Stimulated activated CD8-positive, alpha-beta memory T cell treated with anti-CD3 and anti-CD28 coated beads, Interleukin-4, amount 100 ng/mL, for 1 hour (primary cell): ENCODE measurements at places on chromosomes 6 and 20.

DNA sequence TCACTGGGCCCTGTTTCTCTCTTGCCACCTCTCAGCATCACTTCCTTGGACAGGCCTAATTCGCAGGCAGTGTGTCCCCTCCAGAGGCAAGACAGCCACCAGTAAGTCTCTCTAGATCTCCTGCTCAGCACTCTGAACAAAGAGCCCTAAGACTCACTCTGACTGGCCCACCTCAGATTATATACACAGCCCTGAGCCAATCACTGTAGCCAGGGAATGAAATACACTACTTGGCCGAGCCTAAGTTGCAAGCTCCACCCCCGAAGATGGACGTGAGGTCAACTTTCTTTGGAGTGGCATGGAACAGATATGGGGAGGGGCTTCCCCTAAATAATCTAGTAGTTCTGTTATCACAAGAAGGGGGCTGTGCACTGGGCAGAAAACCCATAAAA lies 4.1 kb downstream of the BPI start:
- no peak for DNase-seq

DNA sequence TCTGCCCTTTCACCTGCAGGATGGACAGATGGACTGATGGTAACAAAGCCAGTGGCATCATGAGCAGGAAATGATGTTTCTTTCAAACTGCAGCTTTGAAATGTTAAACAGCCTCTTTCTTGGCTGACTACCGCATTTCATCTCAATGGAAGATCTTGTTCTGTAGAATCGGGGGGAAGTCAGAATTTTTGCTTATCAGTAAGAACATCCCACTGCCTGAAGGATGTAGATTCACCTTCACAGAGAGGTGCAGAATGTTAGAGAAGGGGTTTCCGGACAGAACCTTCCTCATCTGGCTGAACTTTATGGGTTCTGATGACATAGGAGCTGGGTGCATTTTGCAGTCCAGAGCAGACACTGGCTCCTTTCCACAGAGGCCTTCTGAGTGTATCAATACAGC lies 32.7 kb downstream of the GGTLC1 start:
- DNase-seq, result no peak

DNA sequence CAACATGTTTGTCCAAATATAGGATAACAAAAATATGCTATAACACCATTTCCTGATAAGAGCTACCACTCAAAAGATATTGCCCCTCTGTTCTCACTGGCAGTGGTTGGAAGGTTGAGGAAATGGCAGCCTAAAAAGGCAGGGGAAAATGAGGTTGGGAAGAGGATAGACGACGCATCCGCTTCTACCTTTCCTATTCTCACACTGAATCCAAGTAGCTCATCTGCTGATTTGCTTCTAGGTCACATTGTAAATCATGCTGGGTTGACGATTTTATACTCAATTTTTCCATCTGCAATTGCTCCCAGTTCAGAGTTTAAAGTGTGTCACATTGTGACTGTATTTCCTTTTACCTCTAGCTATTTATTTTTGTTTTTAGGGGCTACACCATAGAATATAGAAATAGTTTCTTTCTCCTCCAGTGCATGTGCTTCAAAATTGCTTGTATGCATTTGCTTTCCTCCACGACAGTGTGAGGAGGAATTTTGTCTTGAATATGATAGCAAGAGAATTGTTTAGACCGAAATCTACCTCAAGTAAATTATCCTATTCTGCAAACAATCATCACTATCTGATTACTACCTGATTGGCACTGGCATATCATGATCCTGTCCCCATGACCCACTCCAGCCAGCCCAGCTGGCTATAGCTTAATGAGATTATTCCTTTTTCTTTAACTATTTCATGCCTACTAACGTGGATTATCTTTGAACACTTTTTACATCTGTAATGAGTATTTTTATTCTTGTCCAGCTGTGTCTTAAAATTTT lies 179.6 kb upstream of the RAB32 start:
- DNase-seq, result no peak

DNA sequence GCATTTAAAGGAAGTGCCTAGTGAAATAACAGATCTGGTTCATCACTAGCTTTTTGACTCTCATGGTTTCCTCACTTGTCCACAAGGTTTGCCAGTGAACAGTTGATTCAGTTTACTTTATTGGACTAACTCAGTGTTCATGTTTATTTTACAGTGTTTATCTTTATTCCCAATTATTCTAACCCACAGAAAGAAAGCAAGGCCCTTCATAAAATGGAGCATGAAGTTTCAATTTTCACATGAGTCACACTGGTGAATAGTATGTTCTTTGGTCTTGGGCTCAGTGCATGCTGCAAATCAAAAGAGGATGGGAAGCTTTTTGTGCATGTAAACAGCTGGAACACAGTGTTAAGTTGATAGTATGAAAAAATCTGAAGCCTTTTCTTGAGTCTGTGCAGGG lies 217.6 kb upstream of the HDDC2 start:
- DNase-seq, result no peak

DNA sequence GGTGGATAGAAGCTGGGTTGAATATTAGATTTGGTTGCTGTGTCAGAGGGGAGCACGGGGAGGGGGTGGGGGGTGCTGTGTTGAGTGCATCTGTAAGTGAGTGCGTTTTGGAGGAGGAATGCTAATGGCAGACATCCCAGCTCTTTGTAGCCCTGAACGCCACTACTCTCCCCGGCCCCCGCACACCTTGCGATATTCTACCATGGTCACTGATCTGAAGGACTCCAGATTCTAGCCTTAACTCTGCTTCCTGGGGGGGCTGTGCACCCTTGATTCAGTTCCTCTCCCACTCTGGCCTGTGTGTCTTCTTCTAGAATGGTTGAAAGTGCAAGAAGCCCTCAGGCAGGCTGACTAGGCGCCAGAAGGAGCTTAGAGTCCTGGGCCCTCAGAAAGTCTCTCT lies 7.1 kb downstream of the GLP1R start:
- no peak for DNase-seq

GRCh38 chr6:168508903-168509302 lies 67.9 kb downstream of the SMOC2 start:
- DNase-seq, result no peak

DNA sequence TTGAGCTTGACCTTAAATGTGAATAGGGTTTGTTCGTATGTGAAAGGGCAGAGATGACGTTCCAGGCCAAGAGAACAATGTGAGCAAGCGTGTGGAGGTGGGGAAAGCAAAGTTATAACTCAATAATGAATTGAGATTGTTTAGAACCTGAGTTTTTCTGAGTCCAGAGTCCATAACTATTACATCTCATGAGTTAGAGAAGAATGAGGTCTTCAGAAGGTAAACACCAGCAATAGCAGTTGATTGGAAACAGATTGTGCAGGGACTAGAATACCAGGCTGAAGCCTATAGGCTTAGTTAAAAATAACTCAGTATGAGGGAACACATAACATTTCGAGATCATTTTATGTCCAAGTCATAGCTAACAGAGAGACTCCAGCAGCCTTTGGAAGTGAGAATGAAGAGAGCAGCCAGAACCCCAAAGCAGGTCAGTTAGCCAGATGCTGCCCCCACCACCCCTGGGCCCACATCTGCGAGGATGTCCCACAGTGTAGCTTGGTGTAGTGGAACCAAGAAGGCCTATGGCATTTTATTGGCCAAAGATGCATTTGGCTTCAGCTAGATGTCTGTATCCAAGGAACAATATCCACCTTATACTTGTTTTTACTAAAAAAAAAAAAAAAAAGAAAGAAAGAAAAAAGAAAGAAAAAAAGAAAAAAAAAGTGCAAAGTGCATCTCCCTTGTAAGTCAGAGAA lies 121.7 kb downstream of the TNFRSF21 start:
- DNase-seq, result no peak

- DNase-seq, result no peak
Measured at GRCh38 chr6:159151266-159151855, 17.8 kb upstream of the FNDC1 start.

- no peak for DNase-seq
Measured at GRCh38 chr6:10612161-10612560, 82.3 kb downstream of the C6orf52 start.

DNA sequence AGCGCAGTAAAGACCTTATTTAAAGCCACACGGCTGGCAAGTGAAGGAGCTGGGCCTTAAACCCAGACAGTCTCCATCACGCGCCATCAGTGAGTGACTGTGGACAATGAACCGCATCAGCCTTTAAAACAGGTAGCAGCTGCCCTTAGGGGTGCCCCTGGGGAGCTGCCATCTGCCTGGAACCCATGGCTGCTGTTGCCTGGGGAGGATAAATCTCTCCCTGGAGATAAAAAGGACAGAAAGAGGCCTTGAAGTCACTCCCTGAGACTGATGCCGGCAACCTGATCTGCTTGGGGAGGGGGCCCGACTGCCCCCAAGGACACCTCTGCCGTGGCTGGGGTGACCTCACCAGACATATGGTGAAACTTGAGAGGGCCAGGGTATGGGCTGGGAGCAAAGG lies 73.5 kb downstream of the PREX1 start:
- no peak for DNase-seq

GRCh38 chr6:21199262-21199661 lies 394.3 kb upstream of the SOX4 start:
- DNase-seq, result no peak

DNA sequence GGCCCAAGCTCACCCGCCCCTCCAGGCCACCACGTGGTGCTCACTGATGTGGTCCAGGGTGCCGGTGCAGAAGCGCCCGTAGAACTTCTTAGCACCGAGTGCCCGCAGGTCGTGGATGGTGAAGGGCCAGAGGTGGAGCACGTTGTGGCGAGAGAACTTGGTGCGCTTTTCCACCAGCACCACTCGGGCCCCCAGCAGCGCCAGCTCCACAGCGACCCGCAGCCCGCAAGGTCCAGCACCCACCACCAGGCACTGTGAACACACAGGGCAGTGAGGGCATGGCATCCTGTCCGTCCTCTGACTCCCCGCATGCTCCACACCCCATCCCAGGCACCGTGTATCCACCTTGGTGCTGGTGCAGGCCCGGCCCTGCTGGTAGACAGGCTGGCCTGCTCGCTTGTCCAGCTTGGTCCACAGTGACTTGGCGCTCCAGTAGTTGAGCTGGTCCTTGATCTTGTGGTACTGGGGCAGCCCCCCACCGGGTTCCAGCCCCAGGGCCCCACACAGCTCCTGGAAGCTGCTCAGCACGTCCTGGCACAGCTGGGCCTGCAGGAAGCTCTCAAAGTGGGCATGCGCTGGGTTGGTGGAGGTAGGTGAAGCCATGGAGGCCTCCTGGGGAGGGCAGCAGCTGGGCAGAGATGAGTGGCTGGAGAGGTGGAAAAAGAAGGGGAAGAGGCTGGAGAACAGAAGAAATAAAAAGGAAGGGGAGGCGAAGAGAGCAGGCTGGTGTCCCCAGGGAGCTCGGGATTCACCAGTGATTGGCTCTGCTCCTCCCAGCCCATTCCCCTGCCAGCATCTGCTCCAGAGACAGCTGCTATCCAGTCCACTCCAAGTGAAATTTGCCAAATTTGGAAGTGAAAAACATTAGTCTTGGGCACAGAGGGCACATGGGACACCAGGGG lies 1.7 kb downstream of the MICAL1 start:
- DNase-seq, result no peak

- DNase-seq, result no peak
Measured at GRCh38 chr6:157405986-157406385, 25.0 kb downstream of the ZDHHC14 start.

GRCh38 chr6:16998461-16998860 lies 103.4 kb upstream of the STMND1 start:
- no peak for DNase-seq

DNA sequence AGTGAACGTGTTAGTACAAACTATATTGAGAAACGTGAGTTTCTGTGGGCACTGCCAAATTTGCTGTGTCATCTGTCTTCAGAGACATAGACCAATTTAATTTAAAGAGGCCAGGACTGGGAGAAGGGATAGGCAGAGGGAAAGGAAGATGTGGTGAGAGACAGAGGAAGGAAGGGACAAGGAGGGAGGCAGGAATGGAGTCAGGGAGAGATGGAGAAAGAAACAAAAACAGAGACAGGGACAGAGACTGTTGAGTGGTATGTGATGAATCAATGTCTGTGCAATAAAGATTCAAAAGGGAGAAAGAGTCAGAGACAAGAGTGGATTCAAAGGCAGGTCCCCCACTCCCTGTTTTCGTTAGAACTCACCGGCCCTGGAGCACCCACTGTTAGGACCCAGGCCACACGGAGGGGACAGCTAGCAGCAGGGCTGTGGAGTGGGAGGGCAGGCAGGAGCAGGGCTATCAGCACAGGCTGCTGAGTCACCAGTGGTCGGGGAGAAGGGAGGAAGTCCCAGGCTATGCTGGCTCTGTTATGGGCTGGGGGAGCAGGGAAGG lies 51.6 kb upstream of the CHD6 start:
- DNase-seq, result no peak

DNA sequence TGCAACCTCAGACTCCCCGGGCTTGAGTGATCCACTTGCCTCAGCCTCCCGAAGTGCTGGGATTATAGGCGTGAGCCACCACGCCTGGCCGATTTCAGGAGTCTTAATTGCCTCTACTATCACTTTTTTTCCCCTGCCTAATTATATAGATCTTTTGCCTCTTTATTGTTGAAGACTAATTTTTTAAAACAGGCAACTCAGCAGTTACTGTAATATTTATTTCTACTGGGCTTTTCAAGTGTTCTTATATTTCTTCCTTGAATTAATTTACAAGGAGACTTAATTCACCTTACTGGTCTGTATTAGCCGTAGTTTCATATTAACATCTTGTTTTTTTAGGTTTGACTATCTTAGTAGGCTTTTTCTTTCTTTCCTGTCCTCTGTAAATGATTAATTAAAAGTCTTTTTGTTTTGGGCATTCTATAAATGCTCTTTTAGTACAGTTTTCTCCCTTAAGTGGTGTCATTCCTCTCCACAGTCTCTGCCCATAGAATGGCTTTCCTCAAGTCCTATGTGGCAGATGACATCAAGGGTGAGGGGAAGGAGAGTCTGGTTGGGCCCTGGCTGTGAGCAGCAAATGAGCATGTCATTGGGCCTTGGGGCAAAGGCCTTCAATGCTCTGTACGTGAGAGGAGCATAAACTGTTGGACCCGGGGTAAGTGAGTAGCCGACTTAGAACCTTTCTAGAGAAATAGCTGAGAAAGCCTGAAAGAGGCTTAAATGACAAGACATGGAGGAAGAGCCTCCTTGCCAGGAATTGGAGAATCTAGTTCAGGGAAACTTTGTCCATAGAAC lies 36.0 kb downstream of the ANKS1A start:
- no peak for DNase-seq

DNA sequence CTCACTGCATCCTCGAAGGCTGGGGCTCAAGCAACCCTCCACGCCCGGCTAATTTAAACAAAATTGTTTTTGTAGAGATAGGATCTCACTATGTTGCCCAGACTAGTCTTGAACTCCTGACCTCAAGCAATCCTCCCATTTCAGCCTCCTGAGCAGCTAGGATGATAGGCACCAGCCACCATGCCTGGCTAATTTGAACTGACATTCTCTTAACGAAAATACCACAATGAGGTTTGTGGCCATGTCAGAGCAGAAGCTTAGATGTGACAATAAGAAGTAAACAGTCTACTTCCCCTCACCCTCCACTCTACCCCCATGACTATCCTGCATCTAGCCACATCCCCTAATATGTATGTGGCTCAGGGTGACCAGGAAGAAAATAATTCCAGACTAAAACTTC lies 74.8 kb upstream of the PLCB4 start:
- no peak for DNase-seq

GRCh38 chr6:140225701-140226436 lies 851.4 kb upstream of the CITED2 start:
- DNase-seq, result no peak
